ENCODE measurements at places on chromosomes 5 and 9.

GRCh38 chr5:83721953-83722901 is 1.6 kb upstream of the HAPLN1 start:
- DNase-seq: peak; percentile 31

DNA sequence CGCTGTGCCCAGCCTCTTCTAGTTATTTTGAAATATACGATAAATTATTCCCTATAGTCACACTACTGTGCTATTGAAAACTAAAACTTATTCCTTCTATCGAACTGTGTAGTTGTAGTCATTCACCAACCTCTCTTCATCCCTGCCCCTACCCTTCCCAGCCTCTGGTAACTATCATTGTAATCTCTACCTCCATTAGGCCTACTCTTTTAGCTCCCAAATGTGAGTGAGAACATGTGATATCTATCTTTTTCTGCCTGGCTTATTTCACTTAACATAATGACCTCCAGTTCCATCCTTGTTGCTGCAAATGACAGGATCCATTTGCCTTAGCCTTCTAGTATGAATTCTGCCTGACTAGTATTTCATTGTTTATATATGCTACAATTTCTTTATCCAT is 127.4 kb downstream of the PSAT1 start:
- no peak for DNase-seq

DNA sequence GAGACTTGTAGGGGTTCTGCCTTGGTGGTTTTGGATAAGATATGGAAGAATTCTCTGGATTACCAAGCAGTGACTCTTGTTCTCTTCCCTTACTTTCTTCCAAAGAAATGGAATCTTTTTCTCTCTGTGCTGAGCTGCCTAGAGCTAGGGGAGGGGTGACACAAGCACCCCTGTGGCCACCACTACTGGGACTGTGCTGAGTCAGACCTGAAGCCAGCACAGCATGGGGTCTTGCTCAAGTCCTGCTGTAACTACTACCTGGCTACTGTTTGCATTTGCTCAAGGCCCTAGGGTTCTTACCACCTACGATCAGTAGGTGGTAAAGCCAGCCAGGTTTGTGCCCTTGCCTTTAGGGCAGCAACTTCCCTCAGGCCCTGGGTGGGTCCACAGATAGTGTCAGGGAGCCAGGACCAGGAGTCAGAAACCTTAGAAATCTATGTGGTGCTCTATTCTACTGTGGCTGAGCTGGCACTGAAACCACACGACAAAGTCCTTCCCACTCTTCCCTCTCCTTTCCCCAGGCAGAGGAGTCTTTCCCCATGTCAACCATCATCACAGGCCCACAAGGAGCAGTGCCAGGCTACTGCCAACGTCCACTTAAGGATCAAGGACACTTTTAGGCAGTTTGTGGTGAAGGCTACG is 53.8 kb downstream of the SREK1 start:
- DNase-seq: no peak

- no peak for DNase-seq
These were observed 239.4 kb upstream of the ZNF462 start for GRCh38 chr9:106623558-106623957.

DNA sequence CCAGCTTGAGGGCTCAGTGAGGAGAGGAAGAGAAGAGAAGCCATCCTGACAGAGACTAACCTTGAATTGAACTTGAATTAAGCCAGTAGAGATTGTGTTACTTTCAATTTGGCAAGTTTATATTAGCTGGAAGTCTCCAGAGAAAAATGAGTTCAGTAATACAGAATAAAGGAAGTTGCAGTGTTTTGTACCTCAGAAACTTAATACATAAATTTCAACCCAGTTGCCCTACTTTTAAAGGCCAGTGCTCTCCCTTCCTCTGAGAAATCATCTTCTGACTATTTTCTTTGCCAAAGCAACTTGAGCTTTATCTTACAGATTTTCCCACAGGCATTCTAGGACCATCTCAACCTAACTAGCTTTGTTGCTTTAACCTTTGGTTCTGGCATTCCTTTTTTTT is 231.0 kb upstream of the GAS1 start:
- DNase-seq: no peak

DNA sequence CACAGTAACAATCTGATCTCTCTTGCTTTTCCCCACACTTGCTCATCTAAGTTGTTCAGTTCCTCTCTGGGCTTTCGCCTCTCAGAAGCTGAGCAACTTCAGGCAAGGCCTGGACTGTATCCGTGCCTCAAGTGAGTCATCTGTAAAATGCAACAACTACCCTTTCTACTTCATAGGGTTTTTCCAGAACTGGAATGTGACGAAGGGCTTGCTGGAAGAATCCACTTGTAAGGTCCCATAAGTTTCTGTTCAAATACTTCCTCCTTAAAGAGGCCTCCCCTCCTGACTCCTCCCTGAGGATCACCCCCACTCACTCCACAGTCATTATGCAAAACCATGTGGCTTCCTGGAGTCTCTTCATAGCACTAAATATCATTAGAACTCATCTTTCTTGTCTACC is 17.5 kb upstream of the INSYN2B start:
- DNase-seq: no peak

GRCh38 chr5:45508135-45508534 is 188.0 kb downstream of the HCN1 start:
- DNase-seq: no peak

DNA sequence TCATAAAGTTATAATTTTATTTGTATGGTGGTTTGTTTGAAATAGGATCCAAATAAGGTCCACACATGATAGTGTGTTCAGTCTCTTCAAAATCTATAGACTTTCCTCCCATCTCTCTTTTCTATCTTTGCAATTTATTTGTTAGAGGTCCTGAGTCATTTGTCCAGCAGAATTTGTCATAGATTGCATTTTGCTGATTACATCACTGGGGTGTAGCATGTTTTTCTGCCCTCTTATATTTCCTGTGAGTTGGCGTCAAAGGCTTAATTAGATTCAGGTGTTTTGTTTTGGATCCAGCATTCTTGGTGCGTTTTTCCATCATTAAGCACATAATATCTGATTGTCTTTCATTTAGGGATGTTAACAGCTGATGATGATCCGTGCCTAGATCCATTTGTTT is 15.0 kb downstream of the CYFIP2 start:
- DNase-seq: no peak

- DNase-seq: no peak
These were observed 16.1 kb downstream of the PLAC8L1 start for GRCh38 chr5:146089287-146089686.

DNA sequence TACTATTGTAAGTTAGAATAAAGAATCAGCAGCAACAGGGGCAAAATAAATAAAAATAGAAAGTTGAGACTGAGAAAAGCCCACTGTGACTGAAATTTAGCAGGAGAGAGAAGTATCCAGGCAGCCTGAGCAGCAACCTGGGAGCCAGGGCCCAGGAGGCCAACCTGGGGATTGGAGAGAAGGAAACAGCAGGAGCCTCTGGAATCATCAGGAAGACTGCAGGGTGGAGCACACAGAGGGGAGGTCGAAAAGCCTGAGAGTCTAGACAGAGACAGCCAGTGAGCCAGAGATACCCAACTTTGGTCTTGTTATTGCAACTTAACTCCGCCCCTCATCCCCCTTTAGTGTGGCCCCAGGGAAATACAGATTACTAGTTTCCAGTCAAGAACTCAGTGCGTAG is 98.6 kb downstream of the SLC1A3 start:
- DNase-seq: no peak

GRCh38 chr5:67000794-67001475 is 195.7 kb downstream of the CD180 start:
- DNase-seq: no peak

GRCh38 chr9:126270556-126270955 is 56.1 kb upstream of the MVB12B start:
- DNase-seq: no peak

- DNase-seq: no peak
These were observed 33.4 kb downstream of the VAV2 start for GRCh38 chr9:133958756-133959155.

DNA sequence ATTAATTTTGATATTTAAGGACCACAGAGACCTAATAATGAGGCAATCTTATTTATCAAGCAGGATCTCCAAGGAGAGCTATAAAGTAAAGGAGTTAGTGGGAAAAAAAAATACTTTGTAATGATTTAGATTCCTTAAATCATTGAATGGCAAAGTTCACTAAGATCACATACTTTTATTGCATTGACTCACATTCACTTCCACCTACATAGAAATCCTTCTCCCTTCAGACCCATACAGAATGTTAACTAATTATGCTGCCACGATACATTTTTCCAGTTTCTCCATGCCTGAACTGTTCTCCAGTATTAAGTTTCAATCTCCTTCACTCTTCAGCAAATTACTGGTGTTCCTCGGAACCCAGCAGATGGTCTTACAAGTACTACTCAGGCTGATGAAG is 388.7 kb downstream of the EFNA5 start:
- no peak for DNase-seq

DNA sequence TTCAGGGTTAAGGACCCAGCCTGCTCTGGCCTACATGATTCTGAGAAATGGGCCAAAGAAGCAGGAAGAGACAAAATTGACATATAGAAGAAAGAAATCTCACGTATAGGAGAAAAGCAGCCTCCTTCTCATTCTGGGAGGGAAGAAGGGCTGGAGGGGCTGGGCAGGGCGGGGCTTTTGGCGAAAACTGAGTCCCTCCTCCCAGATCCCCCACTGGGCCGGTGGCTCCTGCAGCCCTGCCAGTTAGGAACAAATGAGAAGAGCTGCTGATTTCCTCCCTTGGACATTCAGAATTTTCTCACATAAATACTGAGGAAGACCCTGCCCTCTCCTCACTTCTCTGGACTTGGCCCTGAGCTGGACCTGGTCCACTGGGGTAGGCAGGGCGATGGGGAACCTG is at the start of gene WNT8A:
TSS of gene WNT8A (plus strand) at position 332 of the 400 bp plus-strand sequence. CDS start 95 bp downstream, outside the sequence.
- DNase-seq: no peak

DNA sequence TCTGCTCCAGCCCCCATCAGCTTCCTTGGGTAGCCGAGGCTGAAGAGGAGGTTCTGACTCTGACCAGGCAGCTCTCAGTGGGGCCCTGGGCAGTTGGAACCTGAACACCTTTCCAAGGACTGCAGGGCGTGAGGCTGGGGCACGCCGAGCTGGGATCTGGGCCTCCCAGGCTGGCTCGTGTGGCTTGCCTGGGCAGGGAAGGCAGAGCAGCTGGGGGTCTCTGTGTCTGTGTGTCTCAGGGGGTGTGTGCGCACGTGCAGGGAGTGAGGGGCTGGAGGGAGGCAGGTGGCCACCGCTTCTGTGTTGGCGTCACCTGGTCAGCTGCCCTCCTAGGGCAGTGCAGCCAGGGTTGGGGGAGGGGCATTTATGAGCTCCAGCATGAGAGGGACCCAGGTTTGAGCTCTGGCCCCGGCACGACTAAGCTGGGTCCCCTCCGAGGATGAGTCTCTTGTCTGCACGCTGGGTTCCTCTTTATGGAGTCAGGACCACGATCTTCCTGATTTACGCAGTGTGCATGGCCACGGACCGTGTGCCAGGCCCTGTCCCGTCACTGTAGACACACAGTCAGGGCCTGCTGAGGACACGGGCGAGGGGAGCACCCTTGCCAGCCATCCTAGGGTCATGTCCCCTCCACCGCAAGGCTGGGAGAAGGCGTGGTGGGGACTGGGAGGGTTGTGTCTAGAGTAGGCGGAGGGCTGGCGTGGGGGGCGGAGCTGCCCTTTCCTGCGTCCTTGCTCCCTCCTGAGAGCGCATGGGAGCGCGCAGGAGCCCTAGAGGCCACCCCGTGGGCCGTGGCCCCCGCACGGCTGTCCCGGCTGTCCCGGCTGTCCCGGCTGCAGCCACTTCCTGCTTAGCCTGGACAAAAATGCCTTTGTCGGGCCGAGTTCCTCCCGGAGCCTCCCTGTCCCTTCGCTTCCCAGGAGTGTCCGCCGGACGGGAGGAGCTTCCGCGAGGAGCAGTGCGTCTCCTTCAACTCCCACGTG is 4.6 kb downstream of the ADAMTSL2 start:
- no peak for DNase-seq

GRCh38 chr9:109411798-109412352 is 86.2 kb downstream of the PTPN3 start:
- DNase-seq: no peak

DNA sequence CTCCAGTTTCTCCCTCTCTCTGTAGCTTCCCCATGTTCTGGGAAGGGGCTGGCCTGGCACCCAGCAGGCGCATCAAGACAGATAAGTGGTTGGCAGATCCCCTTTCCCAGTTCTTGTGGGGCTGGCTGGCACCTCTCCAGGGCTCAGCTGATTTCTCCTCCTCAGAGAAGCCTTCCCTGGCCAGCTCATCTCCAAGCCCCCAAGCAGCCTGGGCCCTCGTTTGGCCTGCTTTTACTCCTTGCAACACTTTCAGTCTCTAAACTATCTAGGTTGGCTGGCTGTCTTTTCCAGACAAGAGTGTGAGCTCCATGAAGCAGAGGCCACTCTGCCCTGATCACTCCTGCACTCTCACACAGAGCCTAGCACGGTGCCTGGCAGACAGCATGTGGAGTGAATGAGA is 13.5 kb downstream of the MACROH2A1 start:
- no peak for DNase-seq

GRCh38 chr5:15852217-15852616 is 327.4 kb downstream of the MARCHF11 start:
- no peak for DNase-seq

GRCh38 chr5:75481024-75481423 is 30.4 kb downstream of the CERT1 start:
- no peak for DNase-seq

DNA sequence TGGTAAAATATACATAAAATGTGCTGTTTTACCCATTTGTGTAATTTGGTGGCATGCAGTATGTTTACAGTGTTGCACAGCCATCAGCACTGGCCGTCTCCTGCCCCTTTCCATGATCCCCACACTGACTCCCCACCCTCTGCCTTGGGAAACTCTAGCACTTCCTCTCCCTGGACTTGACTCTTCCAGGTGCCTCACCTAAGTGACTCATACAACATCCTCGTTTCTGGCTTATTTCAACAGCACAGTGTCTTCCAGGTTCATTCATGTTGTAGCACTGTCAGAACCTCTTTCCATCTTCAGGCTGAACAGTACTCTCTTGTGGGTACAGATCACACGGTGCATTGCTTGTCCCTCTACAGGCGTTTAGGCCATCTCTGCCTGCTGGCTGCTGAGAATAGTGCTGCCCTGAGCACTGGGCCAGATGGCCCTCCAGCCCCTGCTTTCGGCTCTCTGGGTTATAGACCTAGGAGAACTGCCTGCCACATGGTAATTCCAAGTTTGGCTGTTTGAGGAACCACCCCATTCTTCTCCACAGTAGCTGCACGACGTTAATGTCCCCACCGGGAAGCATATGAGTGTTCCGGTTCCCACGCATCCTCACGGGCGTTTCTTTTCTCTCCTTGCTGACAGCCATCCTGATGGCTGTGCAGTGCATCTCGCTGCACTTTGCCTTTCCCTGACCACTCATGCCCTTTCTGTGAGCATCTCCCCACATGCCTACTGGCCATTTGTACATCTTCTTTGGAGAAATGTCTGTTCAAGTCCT is 211.8 kb downstream of the FANCC start:
- no peak for DNase-seq

GRCh38 chr5:69033690-69034089 is 60.1 kb upstream of the SLC30A5 start:
- no peak for DNase-seq

- no peak for DNase-seq
These were observed 464.7 kb downstream of the DMRT2 start for GRCh38 chr9:1514776-1515363.
